ENCODE measurements at places on chromosomes 12 and 14. TPM values are rescaled to one million over a fixed set of nuclear protein-coding genes. Genes with fewer than 3 reads are reported as not detected.

FAM186B gene
- total RNA-seq: 0.47 TPM

AICDA gene
- total RNA-seq: 0.23 TPM

SLC22A17 gene
- total RNA-seq: 81.9 TPM

DIO3 gene
- total RNA-seq: 0.41 TPM

LHX5 gene
- not detected for total RNA-seq

SPIC gene
- total RNA-seq: 0.18 TPM

LYZ gene
- 115 TPM for total RNA-seq

RPS6KA5 gene
- 10.6 TPM for total RNA-seq

EPYC gene
- not detected for total RNA-seq

R3HDM2 gene
- 51.6 TPM for total RNA-seq

GSG1 gene
- 0.47 TPM for total RNA-seq

BTBD7 gene
- 51.7 TPM for total RNA-seq

C14orf180 gene
- 2.6 TPM for total RNA-seq

GOLGA3 gene
- 44.4 TPM for total RNA-seq

FGF6 gene
- total RNA-seq: 1.3 TPM

TAS2R30 gene
- total RNA-seq: 15.6 TPM

NINJ2 gene
- 3.6 TPM for total RNA-seq

FBRSL1 gene
- 18.7 TPM for total RNA-seq

NPAS3 gene
- 8.4 TPM for total RNA-seq

FOXG1 gene
- total RNA-seq: 0.06 TPM

LAG3 gene
- total RNA-seq: 0.47 TPM

ZBTB1 gene
- total RNA-seq: 58.0 TPM

IFNG-AS1 gene
- 0.70 TPM for total RNA-seq

OTX2 gene
- total RNA-seq: 0.23 TPM

HSPA2 gene
- 47.2 TPM for total RNA-seq

GARIN6 gene
- not detected for total RNA-seq

BBOF1 gene
- total RNA-seq: 5.8 TPM

IL26 gene
- total RNA-seq: not detected

SLC35E3 gene
- total RNA-seq: 4.6 TPM

GLT1D1 gene
- 1.8 TPM for total RNA-seq

RHEBL1 gene
- 1.3 TPM for total RNA-seq

RNASE1 gene
- 198 TPM for total RNA-seq

LRRC10 gene
- not detected for total RNA-seq

FLRT2 gene
- 256 TPM for total RNA-seq

CLMN gene
- 34.1 TPM for total RNA-seq

TAS2R43 gene
- total RNA-seq: 10.3 TPM

BATF gene
- total RNA-seq: 1.8 TPM
